ENCODE measurements at places on chromosomes 13 and 19.

- DNase-seq = no peak
These were observed 28.8 kb downstream of the IPO5 start for GRCh38 chr13:97982286-97982685.

- no peak for DNase-seq
These were observed 6.8 kb downstream of the ADPRHL1 start for GRCh38 chr13:113446488-113446854.

GRCh38 chr13:94435604-94436226 is 43.8 kb downstream of the DCT start:
- peak; percentile 57 for DNase-seq

- no peak for DNase-seq
These were observed 5.1 kb downstream of the HMG20B start for GRCh38 chr19:3577723-3578344.

GRCh38 chr19:49704888-49705642 is 14.1 kb downstream of the CPT1C start:
- DNase-seq = no peak

DNA sequence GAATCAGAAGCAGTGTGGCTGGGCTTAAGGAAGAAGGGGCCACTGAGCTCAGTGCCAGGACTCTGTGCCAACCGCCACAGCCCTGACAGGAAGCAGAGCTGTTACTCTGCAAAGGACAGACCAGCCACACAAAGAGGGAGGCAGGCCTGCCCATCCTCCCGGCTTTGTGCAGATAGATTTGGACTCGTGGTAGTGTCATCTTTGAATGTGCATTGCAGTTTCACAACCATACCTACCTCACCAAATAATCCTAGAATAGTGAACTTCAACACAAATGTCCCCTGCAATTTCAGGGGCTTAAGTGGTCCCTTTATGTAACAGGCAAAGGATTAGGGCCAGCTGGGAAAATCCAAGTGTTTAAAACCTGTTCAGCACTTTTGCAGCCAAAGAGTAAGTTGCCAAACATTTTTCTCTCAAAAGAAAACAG is 55.1 kb upstream of the CLDN10 start:
- DNase-seq = no peak

GRCh38 chr13:112067871-112068539 is 1.1 kb downstream of the SOX1 start:
- no peak for DNase-seq

GRCh38 chr19:13089139-13089856 is 13.4 kb downstream of the LYL1 start:
- DNase-seq = no peak

DNA sequence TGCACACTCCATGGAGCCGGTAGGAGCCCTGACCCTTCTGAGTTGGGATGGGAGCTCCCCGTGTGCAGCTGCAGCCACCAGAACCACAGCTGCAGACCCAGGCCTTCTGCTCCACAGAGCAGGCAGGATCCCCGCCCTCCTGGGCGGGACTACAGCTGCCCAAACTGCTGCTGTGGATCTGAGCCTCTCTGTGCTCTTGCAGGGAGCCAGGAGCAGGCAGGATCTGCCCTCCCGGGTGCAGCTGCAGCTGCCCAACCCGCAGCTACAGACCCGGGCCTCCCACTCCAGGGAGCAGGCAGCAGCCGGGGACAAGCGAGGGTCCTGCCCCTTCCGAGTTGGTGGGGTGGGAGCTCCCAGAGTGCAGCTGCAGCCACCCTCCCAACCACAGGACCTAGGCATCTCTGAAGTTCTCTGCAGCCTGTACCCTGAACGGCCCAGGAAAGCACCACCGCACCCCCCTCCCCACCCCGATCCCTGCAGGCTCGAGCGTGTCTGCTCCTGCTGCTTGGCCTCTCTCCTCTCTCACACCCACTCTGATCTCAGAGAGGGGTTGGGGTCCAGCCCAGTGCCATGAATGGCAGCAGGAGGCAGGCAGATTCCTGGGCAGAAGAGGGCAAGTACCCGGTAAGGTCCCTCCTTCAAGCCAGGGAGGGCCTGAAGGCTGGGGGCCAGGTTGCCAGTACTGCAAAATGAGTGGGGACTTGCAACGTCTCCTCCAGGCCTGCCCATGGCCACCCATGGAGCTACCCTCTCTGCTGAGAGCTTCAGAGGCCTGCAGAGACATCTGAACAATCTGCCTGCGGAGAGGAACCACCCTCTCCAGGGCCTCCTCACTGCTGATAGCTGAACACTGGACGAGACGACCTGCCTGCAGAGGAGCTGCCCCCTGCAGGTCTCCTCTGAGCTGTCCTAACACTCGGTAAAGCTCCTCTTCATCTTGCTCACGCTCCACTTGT is 16.4 kb upstream of the EMP3 start:
- DNase-seq = no peak

DNA sequence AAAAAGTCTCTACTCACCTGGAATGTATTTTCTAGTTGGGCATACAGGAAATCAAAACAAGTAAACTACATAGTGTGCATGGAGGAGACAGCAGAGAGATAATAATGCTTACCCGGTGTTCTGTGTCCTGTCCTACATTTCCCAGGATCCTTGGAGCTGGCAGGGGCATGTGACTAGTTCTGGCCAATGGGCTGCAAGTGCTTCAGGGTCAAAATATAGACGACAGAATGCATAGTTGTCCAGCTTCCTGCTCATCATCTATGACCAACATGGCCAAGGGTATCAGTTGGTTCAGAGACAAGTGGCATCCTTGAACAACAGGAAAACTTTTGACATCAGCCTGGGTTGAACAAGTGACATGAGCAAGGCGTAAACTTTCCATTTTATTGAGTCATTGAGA is 8.5 kb downstream of the ZNF317 start:
- no peak for DNase-seq

DNA sequence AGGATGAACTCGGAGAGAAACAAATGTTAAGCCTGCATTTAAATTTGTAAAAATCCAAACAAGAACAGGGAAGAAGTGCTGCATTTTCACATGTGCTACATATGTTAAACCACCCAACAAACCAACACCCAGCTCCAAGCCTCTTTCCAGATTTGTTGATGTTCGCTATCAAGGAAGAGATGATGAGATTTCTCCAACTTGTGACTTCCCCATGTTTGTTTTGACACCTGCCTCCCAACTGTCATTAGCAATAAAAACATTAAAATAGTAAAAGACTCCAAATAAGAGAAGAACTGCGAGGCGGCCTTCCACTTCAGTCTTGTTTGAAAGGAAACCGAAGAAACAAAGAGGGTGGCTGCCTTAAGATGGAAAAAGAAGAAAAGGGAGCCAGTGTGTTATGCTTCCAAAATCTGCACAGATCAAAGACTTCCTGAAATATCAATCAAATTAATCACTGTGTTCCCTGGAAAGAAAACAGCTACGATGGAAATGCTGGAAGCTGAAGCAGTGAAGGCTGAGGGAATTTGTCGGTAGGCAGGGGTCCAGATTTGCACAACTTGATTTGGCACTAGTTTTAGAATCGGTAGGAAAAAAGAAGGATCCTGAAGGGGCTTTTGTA is 14.0 kb upstream of the GGACT start:
- DNase-seq = no peak

DNA sequence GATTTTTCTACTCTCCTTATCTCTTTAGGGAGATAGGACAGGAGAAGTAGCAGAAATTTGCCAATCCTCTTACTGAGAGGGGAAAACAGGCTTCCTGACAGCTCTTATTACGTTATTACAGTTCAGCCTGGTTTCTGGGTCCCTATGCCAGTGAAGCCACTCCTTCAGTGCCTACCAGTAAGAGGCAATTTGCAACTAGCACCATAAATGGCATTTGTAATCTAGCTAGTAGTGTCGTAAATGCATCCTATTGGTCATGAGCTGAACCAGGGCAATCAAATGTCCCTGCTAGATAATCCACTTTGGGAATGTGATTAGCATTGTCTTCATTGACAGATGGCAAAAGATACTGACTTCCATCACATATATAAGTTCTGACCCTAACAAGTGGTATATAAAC is 428.8 kb downstream of the DCT start:
- no peak for DNase-seq

DNA sequence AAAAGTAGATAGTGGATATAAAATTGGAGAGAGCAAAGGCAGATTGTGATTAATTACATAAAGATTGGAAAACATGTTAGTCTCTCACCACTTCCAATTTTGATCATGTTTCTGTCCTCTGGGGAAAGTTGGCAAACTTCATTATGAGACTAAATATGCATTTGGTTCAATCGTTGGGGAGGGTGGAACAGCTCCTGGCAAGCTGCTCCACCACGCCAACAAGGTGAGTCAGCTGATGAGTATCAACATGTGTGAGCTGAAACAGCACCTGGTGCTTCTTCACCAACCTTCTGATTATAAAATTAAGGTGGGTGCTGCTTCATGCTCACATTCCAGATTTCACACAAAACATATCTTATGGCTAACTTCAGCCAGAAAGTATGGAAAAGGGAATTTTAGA is 1784.6 kb downstream of the SLITRK5 start:
- DNase-seq = no peak

- DNase-seq = no peak
These were observed 5.3 kb downstream of the F2RL3 start for GRCh38 chr19:16894080-16894479.

GRCh38 chr19:1970806-1971502 is 30.0 kb downstream of the CSNK1G2 start:
- DNase-seq = no peak

DNA sequence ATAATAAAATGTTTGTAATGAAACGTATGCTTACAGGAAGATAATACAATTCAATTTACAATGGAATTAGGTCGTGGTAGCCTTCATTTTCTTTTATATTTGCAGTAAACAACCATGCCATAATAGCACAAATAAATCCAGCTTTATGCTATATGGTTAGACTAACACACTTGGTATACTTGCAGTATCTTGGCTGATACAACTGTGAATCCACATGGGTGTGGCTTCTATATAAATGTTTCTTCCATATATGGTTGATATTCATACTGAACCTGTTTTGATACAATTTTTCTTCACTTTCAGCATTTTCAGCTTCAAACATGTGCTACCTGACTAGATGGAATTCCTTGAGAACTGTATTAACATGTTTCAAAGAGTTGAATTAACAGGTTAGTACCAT is 20.4 kb upstream of the SPRY2 start:
- DNase-seq = no peak

- DNase-seq = no peak
These were observed 47.9 kb downstream of the COL4A1 start for GRCh38 chr13:110258876-110259631.

DNA sequence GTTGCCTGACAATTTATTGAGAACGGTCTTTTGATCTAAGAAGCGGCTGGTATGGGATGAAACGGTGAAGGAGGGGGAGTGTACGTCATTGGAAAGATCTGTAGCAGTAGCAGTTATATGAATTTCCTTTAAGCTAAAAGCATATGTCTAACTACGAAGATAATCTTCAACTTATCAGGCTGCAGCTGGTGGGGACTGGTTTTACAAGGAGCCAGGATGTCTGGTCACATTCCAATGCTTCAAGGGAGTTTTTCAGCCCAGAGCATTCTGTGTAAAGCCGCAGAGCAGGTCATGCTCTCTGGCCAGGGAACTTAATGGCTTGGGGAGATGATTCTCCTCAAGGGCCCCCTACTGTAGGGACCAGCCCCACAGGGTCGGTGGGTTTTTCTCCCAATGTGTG is 29.2 kb downstream of the CLEC4M start:
- DNase-seq = no peak

GRCh38 chr13:114024603-114025404 is 50.9 kb upstream of the C13orf46 start:
- no peak for DNase-seq

DNA sequence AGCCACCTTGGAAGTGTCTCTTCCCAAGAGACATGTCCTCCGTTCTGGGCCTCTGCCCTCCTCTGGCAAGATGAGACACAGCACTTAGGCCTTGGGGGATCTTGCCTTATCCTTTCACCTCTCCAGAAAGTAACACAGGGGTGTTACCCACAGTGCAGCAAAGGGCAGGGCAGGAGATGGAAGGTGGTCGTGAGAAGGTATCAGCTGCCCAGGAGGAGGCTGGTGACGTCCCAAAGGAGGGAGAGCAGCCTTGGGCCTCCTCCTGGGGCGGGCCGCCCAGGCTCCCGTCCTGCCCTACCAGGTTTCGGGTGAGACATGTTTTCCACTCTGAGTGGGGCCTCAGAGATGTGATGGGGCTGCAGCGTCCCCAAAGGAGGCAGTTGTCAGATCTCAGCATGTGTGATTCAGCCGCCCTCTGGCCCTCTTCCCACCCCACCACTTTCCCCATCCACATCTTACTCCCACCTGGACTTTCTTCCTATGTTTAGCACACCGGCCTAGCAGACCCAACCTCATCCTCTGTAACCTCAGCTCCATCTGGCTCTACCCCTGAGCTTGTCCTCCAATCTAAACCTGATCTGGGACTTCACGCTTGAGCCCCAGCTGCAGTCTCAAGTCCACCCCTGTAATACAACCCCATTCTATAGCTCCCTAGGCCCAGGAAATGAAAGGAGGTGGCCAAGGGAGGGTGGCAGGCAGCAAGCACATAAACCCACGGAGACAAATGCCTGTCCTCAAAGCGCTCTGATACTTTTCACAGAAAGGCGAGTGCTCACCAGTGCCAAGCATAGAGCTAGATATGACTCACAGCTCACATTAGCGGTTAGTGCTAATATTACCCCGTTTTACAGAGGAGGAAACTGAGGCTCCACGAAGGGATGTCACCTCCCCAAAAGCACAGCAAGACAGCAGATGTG is 9.3 kb downstream of the POU2F2 start:
- DNase-seq = peak; percentile 57

- no peak for DNase-seq
These were observed 219.0 kb upstream of the SOX1 start for GRCh38 chr13:111847964-111848363.

- no peak for DNase-seq
These were observed 112.3 kb downstream of the AKAP11 start for GRCh38 chr13:42384265-42384664.

DNA sequence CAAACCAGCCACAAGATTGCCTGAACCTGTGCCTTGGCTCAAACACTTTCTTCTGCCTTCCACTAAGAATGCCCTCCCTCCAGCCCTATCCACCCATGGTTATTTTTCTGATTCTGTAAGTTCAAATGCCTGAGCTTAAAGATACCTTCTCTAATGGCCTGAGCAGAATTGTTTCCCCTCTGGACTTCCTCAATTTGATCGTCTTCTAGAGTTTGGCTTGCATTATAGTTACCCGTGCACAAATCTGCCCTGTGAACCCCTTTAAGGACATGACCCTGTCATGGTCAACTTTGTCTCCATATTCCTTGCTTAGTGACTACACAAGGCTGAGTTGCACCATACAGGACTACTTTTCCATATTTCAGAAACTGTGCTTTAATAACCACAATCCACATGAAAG is 481.0 kb downstream of the FOXO1 start:
- DNase-seq = no peak

GRCh38 chr13:24742977-24743376 is 21.0 kb upstream of the RNF17 start:
- DNase-seq = no peak

DNA sequence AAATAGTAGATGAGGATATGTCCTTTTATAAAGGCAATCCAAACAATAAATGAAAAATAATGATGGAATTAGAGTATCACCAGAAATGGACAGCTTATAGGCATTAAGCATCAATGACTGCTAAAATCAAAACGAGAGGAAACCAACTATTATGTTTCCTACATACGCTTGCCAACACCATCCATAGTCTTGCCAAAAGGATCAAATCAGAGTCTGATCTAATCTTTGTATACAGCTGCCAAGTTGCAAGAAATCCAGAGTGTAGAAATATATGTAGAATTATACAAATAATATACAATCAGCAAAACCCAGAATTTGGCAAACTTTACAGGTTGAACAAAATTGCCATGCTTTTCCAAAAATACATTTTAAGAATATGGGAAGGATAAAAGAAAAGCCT is 1661.6 kb downstream of the SLITRK1 start:
- no peak for DNase-seq
